ENCODE measurements at places on chromosomes 5 and 9.

GRCh38 chr5:40074826-40075225 is 604.9 kb upstream of the PTGER4 start:
- DNase-seq, result no peak

- DNase-seq, result no peak
These were observed 159.5 kb downstream of the FGF18 start for GRCh38 chr5:171578829-171579491.

- DNase-seq, result no peak
These were observed 96.7 kb upstream of the RETREG1 start for GRCh38 chr5:16713386-16713928.

- peak; percentile 53 for DNase-seq
These were observed 201.2 kb upstream of the GAS1 start for GRCh38 chr9:87148331-87149104.

- no peak for DNase-seq
These were observed 19.4 kb downstream of the LAMC3 start for GRCh38 chr9:131028221-131028884.

GRCh38 chr5:150551066-150551465 is 43.1 kb downstream of the NDST1 start:
- no peak for DNase-seq

DNA sequence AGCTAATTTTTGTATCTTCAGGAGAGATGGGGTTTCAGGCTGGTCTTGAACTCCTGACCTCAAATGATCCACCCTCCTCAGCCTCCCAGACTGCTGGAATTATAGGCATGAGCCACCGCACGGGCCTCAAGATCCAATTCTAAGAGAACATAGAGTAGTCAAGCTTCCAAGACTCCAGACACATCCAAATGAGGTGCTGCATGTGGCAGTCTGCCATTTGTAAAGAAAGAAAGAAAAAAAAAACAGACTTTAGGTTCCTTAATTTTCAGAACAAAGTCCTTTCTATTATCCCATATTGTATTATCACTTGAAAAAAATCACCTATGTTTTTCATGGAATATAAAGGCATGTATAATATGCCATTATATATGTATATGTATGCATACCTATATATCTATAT is 2104.5 kb downstream of the MAT2B start:
- DNase-seq, result no peak
